H9 (cell line): ENCODE measurements at places on chromosomes 13 and 19. TPM values are rescaled to one million over a fixed set of nuclear protein-coding genes. Genes with fewer than 3 reads are reported as not detected.

GRCh38 chr13:67223024-67223423 is 7.1 kb downstream of the PCDH9 start:
- no peak overlapping the region for H3K4me3 ChIP-seq
- H3K36me3 ChIP-seq = no peaks in the 10 kb centered on the region

GRCh38 chr19:16736709-16737108 is 17.1 kb downstream of the NWD1 start:
- no peaks in the 10 kb centered on the region for H3K36me3 ChIP-seq
- H3K4me1 ChIP-seq = no peaks in the 10 kb centered on the region; the same call in 1 of the 2 replicates

GRCh38 chr19:4910594-4911281 is 1.4 kb downstream of the UHRF1 start:
- no peak for DNase-seq
- H3K4me3 ChIP-seq = peak overlapping the region; percentile 89
- H3K27ac ChIP-seq = no peak overlapping the region
- H3K27me3 ChIP-seq = no peaks in the 10 kb centered on the region
- no peaks in the 10 kb centered on the region; the same call in 1 of the 2 replicates for H3K4me1 ChIP-seq

GRCh38 chr13:97198753-97199152 is 23.4 kb upstream of the MBNL2 start:
- peaks cover 12% of the 10 kb centered on the region; the same call in 1 of the 2 replicates for H3K4me1 ChIP-seq
- H3K27me3 ChIP-seq = no peaks in the 10 kb centered on the region
- H3K36me3 ChIP-seq = no peaks in the 10 kb centered on the region; the same call in 2 of the 3 replicates
- no peak overlapping the region for H3K27ac ChIP-seq
- no peak overlapping the region for H3K4me3 ChIP-seq

DNA sequence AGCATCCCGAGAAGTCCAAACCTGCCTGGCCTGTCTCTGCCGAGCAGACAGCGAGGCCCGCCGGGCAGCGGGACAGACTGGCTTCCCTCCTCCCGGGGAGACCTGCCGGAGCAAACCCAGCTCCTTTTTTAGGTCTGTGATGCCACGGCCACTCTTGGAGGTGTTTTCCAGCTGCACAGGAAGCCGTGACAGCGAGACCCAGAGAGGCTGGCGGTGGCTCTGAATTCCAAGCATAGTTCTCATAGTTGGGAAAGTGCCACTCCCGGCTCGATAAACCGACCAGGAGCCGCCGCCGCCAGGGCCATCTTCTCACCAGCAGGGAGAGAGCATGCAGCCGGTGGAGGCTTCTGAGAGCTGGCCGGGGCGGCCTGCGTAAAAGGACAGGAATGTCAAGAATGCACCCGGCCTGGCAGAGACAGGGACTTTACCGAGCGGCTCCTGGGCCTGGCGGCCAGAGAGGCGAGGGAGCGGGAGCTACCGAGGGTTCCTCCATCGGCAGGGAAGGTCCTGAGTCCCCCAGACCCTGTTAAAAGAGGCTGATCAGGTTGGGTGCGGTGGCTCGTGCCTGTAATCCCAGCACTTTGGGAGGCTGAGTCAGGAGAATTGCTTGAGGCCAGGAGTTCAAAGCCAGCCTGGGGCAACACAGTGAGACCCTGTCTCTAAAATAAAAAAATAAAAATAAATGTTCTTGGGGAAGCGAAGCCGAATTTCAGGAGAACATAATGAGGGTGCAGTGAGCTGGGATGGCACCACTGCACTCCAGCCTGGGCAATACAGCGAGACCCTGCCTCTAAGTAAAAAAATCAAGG is 64.9 kb downstream of the GADD45B start:
- peak overlapping the region; percentile 82 for H3K27ac ChIP-seq
- H3K27me3 ChIP-seq = no peaks in the 10 kb centered on the region
- H3K36me3 ChIP-seq = no peaks in the 10 kb centered on the region
- peak; percentile 99 for DNase-seq

The OBI1 gene
- 24.4 and 25.0 TPM in 2 replicates for total RNA-seq

DNA sequence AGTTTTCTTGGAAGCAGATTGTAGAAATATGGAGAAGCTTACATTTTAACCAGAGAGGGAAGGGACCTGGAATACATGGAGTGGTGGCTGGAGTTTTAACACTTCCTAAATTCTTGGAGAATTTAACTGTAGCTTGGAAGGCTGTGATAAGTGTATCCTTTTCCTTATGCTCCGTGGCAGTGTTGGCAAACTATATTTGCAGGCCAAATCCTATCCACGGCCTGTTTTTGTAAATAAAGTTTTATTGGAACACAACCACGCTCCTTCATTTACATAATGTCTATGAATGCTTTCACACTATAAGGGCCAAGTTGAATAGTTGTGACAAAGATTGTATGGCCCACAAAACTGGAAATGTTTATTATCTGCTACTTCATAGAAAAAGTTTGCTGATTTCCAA is 110.6 kb upstream of the MIR17HG start:
- no peaks in the 10 kb centered on the region for H3K27me3 ChIP-seq
- H3K36me3 ChIP-seq = no peaks in the 10 kb centered on the region
- no peak overlapping the region for H3K27ac ChIP-seq
- no peak for DNase-seq
- no peak overlapping the region for H3K4me3 ChIP-seq

- no peaks in the 10 kb centered on the region for H3K27me3 ChIP-seq
- H3K27ac ChIP-seq = no peak overlapping the region
- no peak overlapping the region; the same call in 2 of the 3 replicates for H3K4me3 ChIP-seq
- no peak for DNase-seq
- peaks cover 25% of the 10 kb centered on the region for H3K36me3 ChIP-seq
Measured at GRCh38 chr19:49779731-49780555, 13.1 kb downstream of the AP2A1 start.

The CEACAM3 gene
- total RNA-seq = not detected in 2 replicates
